ENCODE measurements at places on chromosomes 3 and 15. TPM values are rescaled to one million over a fixed set of nuclear protein-coding genes. Genes with fewer than 3 reads are reported as not detected.

The CMTM8 gene
- 33.8 TPM for total RNA-seq

The CHL1 gene
- total RNA-seq = 32.5 TPM

The THOC7 gene
- 52.6 TPM for total RNA-seq

The SAMD7 gene
- not detected for total RNA-seq

The KCNMB2 gene
- total RNA-seq = not detected

The GPR171 gene
- total RNA-seq = not detected

Data from progenitor cell of endocrine pancreas (in vitro differentiated cells).